ENCODE measurements at places on chromosomes 3 and 15.

DNA sequence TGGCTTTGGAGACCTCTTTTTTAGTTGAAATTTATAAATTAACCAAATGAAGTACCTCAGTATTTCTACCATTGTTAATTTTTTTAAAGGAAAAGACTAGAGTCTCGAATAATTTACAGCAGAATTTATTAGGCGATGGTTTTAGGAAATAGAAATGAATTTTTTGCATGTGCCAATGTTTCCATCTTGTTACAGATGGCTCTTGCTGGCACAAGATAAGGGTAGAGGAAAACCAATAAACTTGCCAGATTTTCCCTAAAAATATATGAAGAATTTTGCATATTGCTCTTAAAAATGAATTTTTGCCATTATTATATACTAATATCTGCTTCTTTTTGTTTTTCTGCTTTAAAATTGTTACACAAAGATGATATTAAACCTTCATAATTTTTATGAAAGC, 380.7 kb downstream of the NLGN1 start:
- DNase-seq: no peak

DNA sequence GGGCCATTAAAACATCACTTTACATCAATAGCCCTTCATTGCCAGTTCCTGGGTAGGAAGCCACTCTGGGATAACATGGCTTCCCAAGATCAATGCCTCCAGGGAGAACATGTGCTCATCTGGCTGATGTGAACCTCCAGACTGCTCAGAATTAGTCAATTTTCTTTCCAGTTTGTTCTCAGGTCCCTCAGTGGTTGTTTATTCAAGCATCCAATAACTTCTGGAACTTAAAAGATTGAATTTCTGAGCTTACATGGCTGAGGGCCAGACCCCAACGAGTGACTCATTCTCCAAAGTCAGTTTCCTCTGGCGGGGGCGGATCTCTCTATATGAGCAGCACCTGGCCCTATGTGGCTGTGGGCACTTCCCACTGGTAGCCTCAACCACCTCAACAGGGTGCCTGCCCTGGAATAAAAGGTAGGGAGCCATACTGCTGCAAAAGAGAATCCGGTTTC, 34.0 kb downstream of the LYZL4 start:
- peak; percentile 36 for DNase-seq

GRCh38 chr15:100769043-100769974, 110.3 kb upstream of the ALDH1A3 start:
- no peak for DNase-seq

GRCh38 chr3:67898916-67899315, 244.5 kb upstream of the SUCLG2 start:
- no peak for DNase-seq

DNA sequence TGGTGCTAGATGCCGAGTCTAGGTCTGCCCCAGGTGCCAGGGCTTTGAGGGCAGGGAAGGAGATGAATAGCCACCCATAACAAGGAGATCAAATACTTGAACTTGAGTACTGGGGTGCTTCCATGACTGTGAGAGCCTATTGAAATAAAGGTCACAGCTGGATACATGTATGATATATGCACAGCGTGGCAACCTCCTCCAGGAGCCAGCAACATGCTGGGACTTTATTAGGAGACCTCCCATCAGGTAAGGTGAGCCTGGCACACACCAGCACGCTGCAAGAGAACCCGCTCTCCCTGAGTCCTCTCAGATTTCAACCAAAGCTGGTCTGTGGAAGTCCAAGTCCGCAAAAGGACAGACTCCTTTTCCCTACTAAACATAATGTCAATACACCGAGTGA, 10.5 kb upstream of the HES1 start:
- DNase-seq: no peak

GRCh38 chr3:67292356-67293121, 294.4 kb downstream of the KBTBD8 start:
- no peak for DNase-seq
